ENCODE measurements at places on chromosomes 2 and 18. TPM values are rescaled to one million over a fixed set of nuclear protein-coding genes. Genes with fewer than 3 reads are reported as not detected.

Gene HPCAL1
- 63.4 TPM for polyA plus RNA-seq

Gene MOCOS
- polyA plus RNA-seq: 1.3 TPM

Gene KANSL1L
- polyA plus RNA-seq: 50.7 TPM

Gene MPP4
- polyA plus RNA-seq: 0.20 TPM

Gene RAX
- not detected for polyA plus RNA-seq

Gene MTX2
- polyA plus RNA-seq: 61.9 TPM

DNA sequence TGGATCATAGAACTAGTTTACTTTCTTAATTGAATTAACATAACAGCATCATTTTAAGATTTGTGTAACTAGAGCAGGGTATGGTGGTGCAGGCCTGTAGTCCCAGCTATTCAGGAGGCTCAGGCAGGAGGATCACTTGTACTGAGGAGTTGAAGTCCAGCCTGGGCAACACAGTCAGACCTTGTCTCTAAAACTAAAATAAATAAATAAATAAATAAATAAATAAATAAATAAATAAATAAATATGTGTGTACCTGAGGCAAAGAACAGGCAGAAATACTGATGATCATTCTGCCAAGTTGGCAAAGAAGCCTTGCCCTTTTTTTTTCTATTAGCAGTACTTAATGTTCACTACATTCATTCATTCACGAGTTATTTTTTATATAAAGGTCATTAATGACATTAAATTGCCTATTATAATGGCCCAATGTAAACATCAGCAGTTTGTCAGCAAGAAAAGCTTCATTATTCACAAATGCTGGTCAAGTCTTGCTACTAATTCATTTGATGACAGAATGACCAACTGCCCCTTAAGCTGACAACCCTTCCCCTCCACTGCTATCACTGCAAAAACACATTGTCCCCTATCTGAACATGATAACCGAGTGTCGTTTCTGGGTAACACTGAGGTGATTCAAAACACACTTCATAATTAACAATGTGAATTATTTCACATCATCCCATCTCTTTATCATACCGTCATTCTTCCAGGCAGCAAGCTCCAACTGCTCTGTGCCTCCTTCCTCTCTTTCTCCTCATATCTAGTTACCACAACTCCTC is 39.0 kb downstream of the ARL5A start:
- DNase-seq: no peak

DNA sequence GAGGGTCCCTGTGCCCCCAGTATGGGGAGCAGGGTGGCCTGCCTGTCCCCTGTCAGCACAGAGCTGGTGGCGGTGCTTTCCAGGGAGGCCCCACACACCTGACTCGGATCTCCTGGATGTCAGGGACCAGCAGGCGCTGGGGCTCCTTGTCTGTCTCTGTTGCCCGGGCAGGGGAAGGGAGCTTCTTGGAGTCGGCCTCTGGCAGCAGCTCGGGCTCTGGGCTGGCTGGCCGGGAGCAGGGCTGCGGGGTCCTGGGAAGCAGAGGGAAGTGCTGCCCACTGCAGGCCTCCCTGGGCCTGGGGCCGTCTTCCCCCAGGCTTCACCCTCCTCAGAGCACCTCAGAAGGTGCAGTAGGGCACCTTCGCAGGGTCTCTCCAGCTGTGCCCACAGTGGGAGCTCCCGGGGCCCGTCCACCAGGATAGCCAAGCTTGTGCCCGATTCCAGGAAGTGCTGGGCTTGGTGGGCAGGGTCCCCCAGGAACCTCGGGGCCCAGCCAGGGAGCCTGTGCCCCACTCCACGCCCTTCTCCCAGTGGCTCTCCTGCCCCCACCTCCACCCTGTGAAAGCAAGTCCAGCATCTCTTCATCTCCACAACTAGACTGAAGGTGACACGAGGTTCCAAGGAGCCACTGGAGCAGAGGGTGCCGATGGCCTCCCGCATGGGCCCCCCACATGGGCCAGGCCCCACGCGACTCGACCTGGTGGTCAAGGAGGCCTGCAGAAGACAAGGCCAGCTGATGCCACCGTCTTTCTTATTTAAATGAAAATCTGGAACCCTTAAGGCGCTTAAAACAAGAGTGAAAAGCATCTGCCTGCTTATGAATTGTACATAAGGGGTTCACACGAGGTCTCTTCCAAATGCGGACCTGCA is 28.2 kb downstream of the AQP12A start:
- DNase-seq: no peak

DNA sequence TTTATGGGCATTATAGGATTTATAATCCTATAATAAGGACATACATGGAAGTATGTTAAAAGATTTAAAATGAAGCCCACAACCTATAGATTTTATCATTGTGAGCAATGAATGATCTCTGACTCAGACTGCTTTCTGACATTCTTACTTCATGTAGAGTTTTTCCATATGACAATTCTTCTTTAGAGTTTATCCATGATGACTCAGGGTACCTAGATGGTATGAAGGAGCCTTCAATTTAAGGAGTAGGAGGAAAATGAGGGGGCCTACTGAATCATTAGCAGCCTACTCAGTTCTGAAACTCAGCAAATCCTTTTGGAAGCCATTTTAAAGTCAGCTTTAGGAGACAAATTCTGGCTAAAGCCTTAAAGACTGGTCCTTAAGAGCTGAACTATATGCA is 10.4 kb downstream of the PELI1 start:
- DNase-seq: no peak

GRCh38 chr2:60118061-60118460 is 435.4 kb downstream of the BCL11A start:
- DNase-seq: no peak

DNA sequence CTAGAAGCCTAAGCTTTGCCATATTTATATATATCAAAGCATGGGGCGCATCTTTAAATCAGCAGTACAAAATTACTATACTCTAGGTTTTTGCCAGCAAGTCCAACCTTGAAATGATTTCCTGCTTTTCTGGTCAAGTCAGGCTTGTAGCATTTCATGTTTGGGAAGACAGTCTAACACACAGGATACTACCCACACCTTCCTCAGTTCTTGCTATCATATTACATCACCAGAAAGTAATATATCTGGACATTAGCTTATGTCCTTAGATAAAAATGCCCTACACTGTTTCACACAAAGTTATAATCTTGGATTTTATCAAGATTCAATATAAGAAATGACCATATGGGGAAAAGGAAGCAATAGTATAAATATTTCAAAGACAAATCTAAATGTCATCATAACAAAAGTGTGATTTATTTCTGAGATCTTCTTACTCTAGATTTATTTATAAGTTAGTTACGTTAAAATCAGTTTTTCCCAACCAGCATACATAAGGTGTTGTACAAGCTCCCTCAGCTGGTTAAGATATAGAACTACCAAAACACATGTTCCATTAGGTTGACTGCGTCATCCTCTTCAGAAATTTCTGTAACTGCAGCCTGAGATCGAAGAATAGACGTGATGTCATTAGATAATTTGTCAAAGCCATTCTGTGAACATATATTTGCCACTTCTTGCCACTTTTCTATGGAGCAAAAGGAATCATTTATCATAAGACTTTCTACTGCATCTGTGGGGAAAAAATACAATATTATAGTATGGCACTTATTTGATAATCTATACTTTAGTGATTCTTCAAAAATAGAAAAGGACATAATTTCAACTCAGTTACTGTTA is 56.6 kb downstream of the CLHC1 start:
- DNase-seq: peak; percentile 64

GRCh38 chr18:60389314-60389713 is 16.7 kb upstream of the MC4R start:
- no peak for DNase-seq

Data from left lung (tissue), 14 donors.